Kasumi-1 (cell line): ENCODE measurements at places on chromosomes 7 and 10.

GRCh38 chr10:98477861-98478260 lies 31.1 kb upstream of the HPS1 start:
- no peak for DNase-seq

DNA sequence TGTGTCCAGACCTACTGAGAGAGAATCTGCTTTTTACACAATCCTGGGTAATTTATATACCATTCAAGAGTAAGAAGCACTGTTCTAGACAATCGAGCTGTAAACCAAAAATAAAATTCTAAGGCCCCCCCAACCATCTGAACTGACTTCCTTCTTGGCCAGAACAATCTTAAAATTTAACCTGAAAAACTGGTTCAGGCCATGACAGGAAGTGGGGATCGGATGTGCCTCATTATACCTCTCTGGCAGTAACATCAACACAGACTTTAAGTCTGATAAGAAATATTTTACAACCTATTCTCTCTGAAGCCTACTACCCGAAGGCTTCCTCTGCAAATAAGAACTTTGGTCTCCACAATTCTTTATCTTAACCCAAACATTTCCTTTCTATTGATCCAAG lies 75.2 kb upstream of the KIF5B start:
- DNase-seq: peak; percentile 61

- no peak for DNase-seq
Observed at GRCh38 chr7:5633161-5634106, 148.0 kb downstream of the RNF216 start.

GRCh38 chr10:89369156-89370105 lies 8.4 kb upstream of the IFIT1B start:
- DNase-seq: peak; percentile 66

GRCh38 chr10:15300697-15301096 lies 70.4 kb downstream of the FAM171A1 start:
- DNase-seq: no peak
